Astrocyte (in vitro differentiated cells and primary cell): ENCODE measurements at places on chromosomes 5 and 9. TPM values are rescaled to one million over a fixed set of nuclear protein-coding genes. Genes with fewer than 3 reads are reported as not detected.

The POLE3 gene
- total RNA-seq, result 36.6 and 37.4 TPM in 2 replicates

The NRARP gene
- total RNA-seq, result 6.9 and 7.3 TPM in 2 replicates

The GAPT gene
- total RNA-seq, result not detected in 2 replicates

The CDH10 gene
- total RNA-seq, result 6.4 and 6.9 TPM in 2 replicates

The TAF11L5 gene
- not detected in 2 replicates for total RNA-seq

The MZB1 gene
- 0.22 TPM in 1 of 2 replicates, not detected in the other for total RNA-seq

The RNF38 gene
- total RNA-seq, result 35.3 and 39.6 TPM in 2 replicates

The CDO1 gene
- 3.9 and 6.1 TPM in 2 replicates for total RNA-seq

The PCDHA12 gene
- total RNA-seq, result 13.8 and 16.0 TPM in 2 replicates

The PLEKHG4B gene
- 6.1 and 8.1 TPM in 2 replicates for total RNA-seq

DNA sequence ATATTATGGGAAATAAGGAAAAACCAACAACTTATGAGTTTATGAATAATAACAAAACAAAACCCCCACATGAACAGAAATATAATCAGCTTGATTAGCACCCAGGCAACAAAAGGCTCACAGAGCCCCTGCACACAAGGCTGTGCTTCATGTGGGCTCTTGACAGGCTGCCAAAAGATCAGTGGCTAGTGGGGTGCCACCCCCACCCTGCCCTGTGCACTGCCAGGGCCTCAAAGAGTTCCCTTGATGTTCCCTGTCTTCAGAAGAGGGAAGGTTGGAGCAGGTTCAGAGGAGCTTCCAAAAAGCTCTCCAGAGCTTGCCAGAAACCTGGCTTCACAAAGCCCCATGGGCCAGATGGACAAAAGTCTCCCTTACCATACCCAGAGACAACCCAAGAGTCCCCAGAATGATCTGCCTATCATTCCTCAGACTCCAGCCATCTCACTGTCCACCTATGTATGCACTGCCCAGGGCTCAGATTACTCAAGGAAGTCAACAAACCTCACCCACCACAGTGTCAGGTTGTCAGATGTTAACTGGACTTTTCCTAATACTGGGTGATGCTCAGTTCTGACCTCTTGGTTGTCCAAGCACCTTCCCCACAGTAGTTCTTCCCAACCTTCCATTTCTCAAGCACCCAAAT, 87.5 kb downstream of the SIL1 start:
- peaks cover 14% of the 10 kb centered on the region for H3K4me1 ChIP-seq
- no peaks in the 10 kb centered on the region for H3K27me3 ChIP-seq
- no peak overlapping the region for H3K27ac ChIP-seq
- DNase-seq, result no peak
- no peak overlapping the region for H3K4me3 ChIP-seq
- no peaks in the 10 kb centered on the region for H3K36me3 ChIP-seq

- no peaks in the 10 kb centered on the region for H3K27me3 ChIP-seq
- no peaks in the 10 kb centered on the region for H3K36me3 ChIP-seq
- no peak overlapping the region for H3K4me3 ChIP-seq
- peaks cover 3% of the 10 kb centered on the region for H3K4me1 ChIP-seq
Measured at GRCh38 chr9:23611869-23612268, 214.2 kb downstream of the ELAVL2 start.

DNA sequence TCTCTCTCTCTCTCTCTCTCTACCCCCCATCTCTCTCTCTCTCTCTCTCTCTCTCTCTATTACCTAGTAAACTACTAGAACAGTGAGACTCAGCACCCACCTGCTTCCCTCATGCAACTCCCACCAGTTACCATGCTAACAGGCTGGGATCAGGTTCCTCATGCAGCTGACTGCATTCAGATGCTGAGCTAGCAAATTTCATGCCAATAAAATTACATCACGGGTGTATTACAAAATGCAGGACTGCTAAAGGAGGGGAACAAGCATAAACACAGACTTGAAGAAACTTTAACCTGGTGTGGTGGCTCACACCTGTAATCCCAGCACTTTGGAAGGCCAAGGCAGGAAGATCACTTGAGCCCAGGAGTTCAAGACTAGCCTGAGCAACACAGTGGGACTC, 76.0 kb downstream of the CEMIP2 start:
- H3K36me3 ChIP-seq, result peaks cover 33% of the 10 kb centered on the region
- no peak for DNase-seq
- no peaks in the 10 kb centered on the region for H3K4me1 ChIP-seq
- H3K27me3 ChIP-seq, result no peaks in the 10 kb centered on the region

GRCh38 chr5:60020457-60020856, 126.9 kb upstream of the PDE4D start:
- no peak for DNase-seq
- H3K4me3 ChIP-seq, result no peak overlapping the region
- H3K27me3 ChIP-seq, result no peaks in the 10 kb centered on the region
- H3K27ac ChIP-seq, result no peak overlapping the region
- H3K4me1 ChIP-seq, result peaks cover 11% of the 10 kb centered on the region

DNA sequence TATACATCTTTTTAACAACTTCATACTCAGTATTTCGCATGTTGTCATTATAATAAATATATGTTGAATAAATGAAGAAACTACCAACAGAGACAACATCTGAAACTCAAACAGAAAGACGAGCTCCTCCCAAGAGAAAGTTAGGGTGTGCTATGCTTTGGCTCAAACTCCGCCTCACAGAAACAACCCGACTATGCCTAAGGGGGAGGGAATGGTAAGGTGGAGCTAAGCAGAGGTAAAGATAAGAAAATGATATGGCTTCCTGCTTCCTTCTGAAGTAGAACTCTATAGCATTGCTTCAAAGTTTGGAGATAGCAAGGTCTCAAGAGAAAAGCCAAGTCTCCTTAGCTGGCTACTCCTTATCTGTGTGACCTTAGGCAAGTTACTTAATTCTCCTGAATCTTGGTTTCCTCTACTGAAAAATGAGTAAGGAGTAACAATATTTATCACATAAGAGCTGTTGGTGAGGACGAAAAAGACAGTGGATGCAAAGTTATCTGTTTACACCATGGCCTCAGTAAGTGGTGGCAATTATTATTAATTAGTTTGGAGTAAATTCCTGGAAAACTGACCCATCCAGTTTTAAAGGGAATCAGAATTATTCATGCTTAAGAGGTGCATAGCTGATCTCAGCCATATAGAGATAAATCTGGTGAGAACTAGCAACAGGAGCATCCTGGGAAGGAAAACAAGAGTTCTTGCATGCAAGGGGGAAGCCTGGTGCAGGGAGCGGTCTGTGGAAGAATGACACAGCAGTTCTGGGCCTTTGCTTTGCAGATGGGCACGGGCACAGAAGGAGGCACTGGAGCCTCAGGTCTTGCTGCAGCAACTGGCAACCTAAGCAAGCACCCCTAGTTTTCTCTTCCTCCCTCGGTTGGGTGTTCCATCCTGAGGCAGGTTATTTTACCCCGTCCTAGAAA, 73.3 kb downstream of the GLIS3 start:
- H3K27ac ChIP-seq, result peak overlapping the region; percentile 95
- no peaks in the 10 kb centered on the region for H3K27me3 ChIP-seq
- H3K4me1 ChIP-seq, result peaks cover 45% of the 10 kb centered on the region
- no peak for DNase-seq
- H3K4me3 ChIP-seq, result no peak overlapping the region
- no peaks in the 10 kb centered on the region for H3K36me3 ChIP-seq

DNA sequence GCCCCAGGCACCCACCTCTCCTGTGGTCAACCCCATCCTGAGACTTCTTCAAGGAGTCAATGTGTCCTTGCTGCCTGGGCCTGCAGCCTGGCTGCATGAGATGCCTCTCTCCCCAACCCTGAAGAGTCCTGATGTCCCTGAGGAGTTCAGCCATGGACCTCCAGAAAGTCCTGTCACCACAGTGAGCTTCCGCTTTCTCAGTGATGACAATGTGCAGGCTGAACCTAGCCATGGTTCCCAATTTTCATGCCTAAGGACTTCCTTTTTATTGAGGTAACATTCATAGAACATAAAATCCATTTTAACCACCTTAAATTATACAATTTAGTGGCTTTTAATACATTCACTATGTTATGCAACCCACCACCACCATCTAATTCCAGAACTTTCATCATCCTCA, 29.1 kb downstream of the DAP start:
- H3K36me3 ChIP-seq, result peaks cover 29% of the 10 kb centered on the region
- no peak overlapping the region for H3K4me3 ChIP-seq
- peaks cover 5% of the 10 kb centered on the region for H3K4me1 ChIP-seq
- H3K27me3 ChIP-seq, result no peaks in the 10 kb centered on the region
- H3K27ac ChIP-seq, result no peak overlapping the region

DNA sequence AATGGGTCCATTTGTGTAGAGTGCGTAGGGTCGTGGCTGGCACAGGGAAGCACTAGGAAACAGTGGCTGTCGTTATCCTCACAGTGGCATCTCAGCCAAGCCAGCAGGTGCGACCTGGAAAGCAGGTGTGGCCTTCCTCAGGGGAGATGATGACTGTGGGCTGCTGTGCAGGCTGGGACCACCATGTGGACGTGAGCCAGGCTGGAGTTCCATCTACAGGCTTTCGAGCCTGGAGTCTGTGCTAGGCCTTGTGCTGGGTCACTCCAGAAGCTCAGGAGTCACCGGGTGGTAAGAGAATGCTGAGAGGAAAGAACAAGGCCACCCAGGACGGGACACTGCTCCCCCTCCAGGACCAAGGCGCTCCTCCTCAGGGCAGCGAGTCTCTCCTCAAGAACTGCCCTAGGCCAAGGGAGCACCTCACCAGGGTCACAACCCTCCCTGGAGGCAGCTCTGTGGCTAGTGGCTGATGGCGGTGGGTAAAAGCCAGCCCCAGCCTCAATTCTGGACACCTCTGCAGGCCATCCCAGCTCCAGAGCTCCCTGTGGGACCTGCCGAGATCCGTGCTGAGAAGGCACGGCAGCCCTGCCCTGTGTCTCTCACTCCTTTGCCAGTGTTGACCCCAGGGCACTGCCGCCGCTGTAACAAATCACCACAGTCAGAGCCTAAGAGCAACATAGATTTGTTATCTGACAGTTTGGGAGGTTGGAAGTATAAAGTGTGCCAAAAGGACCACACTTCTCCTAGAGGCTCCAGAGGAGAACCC, 36.0 kb downstream of the WHRN start:
- DNase-seq, result no peak
- H3K27ac ChIP-seq, result no peak overlapping the region
- no peaks in the 10 kb centered on the region for H3K27me3 ChIP-seq
- H3K4me3 ChIP-seq, result no peak overlapping the region
- H3K36me3 ChIP-seq, result no peaks in the 10 kb centered on the region

DNA sequence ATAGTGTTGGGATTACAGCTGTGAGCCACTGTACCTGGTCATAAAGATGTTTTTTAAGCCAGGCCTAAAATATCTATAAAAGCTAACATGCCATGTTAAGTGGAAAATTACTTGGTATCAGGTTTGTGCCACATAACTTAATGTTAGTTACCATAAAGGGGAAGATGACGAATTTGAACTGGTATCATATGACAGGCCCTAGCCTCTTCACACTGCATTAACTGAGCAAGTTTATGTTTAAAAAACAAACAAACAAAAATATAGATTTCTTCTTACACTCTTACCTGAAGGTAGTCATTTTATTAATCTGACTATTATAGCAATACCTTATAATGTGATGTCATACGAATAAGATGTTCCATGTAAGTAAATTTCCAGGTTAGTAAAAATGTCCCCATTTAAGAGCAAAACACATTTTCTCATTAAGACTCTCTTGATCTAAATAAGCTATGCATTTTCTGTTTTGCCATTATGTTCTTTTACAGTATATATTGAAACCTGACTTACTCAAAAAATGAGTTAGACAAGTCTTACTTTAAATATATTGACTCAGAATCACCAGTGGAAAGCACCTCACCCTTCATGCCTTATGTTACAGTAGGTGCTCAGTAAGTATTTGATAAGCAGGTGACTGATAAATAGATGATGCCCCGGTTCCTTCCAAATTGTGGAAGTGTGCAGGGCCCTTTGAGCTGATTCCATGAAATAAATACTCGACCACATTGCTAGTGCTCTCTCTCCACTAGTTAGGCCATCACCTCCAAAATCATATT, 125.4 kb downstream of the CDC42SE2 start:
- H3K36me3 ChIP-seq, result peaks cover 3% of the 10 kb centered on the region
- H3K4me3 ChIP-seq, result no peak overlapping the region
- no peak overlapping the region for H3K27ac ChIP-seq
- H3K4me1 ChIP-seq, result peaks cover 9% of the 10 kb centered on the region
- no peaks in the 10 kb centered on the region for H3K27me3 ChIP-seq

GRCh38 chr5:131630963-131631350, 4.1 kb downstream of the RAPGEF6 start:
- DNase-seq, result no peak
- H3K36me3 ChIP-seq, result no peaks in the 10 kb centered on the region
- peaks cover 6% of the 10 kb centered on the region for H3K4me1 ChIP-seq
- H3K4me3 ChIP-seq, result no peak overlapping the region
- H3K27me3 ChIP-seq, result no peaks in the 10 kb centered on the region
- no peak overlapping the region for H3K27ac ChIP-seq

GRCh38 chr9:105511446-105511845, 46.5 kb upstream of the FKTN start:
- no peak overlapping the region for H3K27ac ChIP-seq
- peaks cover 4% of the 10 kb centered on the region for H3K36me3 ChIP-seq
- DNase-seq, result no peak
- H3K4me1 ChIP-seq, result peaks cover 11% of the 10 kb centered on the region
- H3K27me3 ChIP-seq, result no peaks in the 10 kb centered on the region
- no peak overlapping the region for H3K4me3 ChIP-seq

DNA sequence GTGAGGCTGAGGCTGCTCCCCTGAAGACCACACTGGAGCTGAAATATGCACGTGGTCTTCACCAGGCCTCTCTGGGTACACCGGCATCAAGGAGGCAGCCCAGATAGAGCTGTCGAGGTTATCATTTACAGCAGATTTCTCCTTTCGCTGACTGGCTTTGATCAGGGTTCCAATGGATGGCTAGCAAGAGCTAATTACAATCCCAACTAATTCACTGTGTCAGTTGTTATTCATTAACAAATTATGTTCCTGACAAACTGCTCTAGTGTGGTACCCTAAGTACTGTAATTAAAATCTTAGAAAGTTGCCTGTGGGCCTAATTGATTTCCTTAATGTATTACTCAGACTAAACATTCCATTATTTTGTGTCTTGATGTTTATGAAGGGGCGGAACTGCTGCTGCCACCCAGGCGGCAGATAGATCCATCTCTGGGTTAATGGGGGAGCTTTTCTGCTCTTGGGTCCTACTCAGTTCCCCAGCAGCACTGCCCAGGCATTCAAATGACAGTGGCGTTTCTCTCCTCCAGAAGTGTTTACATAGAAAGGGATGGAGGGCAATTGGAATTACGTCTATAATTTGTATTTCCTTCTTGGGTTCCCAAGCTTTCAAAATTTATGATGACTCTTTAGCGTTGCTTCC, 71.7 kb upstream of the RAD23B start:
- peaks cover 29% of the 10 kb centered on the region for H3K4me1 ChIP-seq
- no peak overlapping the region for H3K27ac ChIP-seq
- no peak overlapping the region for H3K4me3 ChIP-seq
- no peaks in the 10 kb centered on the region for H3K36me3 ChIP-seq
- no peaks in the 10 kb centered on the region for H3K27me3 ChIP-seq
- DNase-seq, result no peak
